ENCODE measurements at places on chromosomes 7 and 10.

- DNase-seq: no peak
Measured at GRCh38 chr7:151405588-151405987, 4.2 kb downstream of the WDR86 start.

GRCh38 chr10:130411496-130412085, 275.4 kb downstream of the GLRX3 start:
- no peak for DNase-seq

DNA sequence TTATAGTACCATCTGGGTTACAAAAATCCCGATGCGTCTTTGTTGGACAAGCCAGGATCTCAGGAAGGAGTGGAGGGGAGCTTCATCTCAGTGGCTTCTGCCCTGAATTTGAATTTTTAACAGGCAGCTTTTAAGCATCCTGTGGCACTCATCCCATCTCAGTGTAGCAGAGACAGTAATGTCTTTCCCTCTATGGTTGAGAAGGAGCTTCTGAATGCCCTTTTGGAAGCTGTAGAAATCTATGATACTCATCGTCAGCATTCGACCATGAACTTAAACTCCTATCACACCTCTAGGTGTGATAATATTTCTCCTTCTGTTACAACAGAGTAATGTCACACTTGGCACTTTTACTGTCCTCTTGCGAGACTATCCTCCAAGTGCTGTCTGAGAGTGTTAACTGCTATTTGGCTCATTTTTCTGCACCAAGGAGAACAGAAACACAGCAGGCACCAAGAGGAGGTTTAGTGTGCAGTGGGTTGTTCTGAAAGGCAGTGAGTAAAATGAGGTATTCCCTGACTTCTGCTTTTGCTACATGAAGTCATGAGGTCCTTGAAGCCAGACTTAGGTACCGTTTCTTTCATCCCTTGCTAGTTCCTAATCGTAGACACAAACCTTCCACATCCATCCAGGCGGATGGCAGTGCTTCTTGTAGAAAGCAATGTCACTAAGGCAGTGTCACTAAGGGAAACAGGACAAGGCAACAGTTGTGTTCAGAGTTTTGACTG, 177.4 kb downstream of the CELF2 start:
- no peak for DNase-seq

- DNase-seq: no peak
Measured at GRCh38 chr7:97639036-97639435, 92.8 kb upstream of the TAC1 start.

DNA sequence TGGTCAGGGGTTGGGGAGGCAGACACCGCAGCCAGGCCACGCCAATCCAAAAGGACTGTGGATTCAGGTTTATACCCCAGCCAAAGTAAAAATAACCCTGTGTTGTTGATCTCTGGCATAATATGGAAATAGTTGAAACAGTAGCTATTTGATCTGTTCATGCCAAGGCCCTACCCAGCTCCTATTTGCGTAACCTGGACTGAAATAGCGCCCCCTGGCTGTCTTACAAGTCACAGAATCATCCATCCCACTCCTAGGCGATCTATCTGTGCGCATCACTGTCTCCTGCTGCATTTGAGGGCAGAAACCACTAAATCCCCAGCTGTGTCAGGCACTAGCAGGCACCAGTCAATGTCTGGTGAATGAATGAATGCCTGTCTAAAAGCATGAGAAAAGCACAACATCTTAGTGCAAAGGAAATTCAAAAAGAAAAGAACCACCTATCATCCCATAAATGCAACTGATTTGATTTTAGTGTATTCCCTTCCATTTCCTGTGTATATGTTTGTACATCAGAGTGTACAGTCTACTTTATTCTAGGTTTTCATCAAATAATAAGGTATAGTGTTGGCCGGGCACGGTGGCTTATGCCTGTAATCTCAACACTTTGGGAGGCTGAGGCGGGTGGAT, 160.0 kb downstream of the SLIT1 start:
- DNase-seq: peak; percentile 64
